Femur (tissue), 1 donor: ENCODE measurements at places on chromosomes 3 and 15.

GRCh38 chr3:114442246-114442645 is 148.4 kb downstream of the TIGIT start:
- no peak for DNase-seq

GRCh38 chr15:73483053-73483452 is 40.1 kb downstream of the REC114 start:
- DNase-seq, result no peak

DNA sequence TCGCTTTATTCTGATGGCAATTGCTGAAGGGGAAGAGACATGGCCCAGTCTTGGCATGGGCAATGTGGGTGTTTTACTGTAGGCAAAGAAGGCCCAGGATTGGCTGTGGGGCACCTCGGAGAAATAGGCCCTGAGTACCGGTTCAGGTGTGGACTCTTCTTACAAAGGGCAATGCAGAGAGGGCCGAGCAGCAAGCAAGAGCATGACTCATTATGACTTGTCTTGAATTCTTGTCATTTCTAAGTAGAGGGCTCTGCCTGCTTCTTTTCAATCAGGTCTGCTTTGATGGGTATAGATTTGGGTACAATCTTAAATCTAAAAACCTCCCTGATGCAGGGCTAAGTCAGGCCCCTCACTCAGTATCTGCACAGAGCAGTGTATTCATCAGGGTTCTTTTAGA is 14.8 kb upstream of the BUB1B start:
- DNase-seq, result no peak

GRCh38 chr3:114152519-114153151 is 26.2 kb downstream of the DRD3 start:
- DNase-seq, result peak; percentile 86
